ENCODE measurements at places on chromosomes 12 and 14. TPM values are rescaled to one million over a fixed set of nuclear protein-coding genes. Genes with fewer than 3 reads are reported as not detected.
A peak's percentile ranks its signal among the peaks of the same experiment; 100 is the strongest.

IL26 gene
- total RNA-seq, result not detected

KRT85 gene
- total RNA-seq, result not detected

ADSS1 gene
- total RNA-seq, result 1.8 TPM

DYNC1H1 gene
- total RNA-seq, result 274 TPM

KRT82 gene
- not detected for total RNA-seq

CRADD gene
- 10.8 TPM for total RNA-seq

GLT1D1 gene
- not detected for total RNA-seq

ALKBH1 gene
- 12.9 TPM for total RNA-seq

GRCh38 chr12:101186291-101186690, 23.7 kb downstream of the SLC5A8 start:
- no peak for DNase-seq

DNA sequence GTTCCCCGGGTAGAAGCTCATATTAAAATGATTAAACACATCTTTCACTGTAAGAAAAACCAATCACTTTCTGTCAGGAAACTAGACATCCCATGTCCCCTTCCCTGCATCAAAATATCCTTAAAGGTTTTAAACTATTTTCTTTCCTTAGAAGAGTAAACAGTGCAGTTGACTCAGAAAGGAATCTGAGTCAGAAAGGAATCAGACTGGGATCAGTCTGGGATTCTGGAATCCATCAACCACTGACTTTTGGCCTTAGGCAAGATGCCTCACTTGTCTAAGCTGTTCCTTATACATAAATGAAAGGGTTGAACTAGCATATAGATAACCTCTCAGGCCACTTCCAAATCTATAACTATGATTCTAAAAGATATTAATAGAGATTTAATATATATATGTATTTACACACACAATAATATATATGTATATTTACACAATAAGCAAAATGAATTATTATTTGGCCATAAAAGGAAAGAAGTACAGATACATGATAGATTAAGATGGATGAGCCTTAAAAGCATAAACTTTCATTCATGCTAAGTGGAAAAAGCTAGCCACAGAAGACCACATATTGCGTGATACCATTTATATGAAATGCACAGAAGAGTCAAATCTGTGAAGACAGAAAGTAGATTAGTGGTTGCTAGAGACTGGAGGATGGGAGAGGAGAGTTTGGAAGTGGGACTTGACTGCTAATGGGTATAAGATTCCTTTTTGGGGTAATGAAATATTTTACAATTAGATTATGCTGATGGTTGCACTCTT, 114.4 kb downstream of the SLC38A1 start:
- no peak for DNase-seq

DNA sequence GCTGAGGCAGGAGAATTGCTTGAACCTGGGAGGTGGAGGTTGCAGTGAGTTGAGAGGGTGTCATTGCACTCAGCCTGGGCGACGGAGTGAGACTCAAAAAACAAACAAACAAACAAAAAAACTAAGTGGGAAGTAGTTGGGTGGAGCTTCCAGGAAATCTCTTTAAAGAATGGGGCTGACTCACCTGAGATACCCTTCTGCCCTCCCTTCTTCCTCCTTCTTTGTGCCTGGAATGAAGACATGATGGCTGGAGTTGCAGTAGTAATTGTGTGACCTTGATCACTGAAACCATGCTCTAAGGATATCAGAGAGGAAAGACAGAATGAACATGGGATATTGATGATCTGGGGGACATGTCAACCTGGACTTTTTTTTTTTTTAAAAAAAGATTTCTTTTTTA, 87.6 kb upstream of the MED13L start:
- DNase-seq, result no peak

- DNase-seq, result no peak
Observed at GRCh38 chr14:24181371-24182077, 7.1 kb downstream of the IPO4 start.

DNA sequence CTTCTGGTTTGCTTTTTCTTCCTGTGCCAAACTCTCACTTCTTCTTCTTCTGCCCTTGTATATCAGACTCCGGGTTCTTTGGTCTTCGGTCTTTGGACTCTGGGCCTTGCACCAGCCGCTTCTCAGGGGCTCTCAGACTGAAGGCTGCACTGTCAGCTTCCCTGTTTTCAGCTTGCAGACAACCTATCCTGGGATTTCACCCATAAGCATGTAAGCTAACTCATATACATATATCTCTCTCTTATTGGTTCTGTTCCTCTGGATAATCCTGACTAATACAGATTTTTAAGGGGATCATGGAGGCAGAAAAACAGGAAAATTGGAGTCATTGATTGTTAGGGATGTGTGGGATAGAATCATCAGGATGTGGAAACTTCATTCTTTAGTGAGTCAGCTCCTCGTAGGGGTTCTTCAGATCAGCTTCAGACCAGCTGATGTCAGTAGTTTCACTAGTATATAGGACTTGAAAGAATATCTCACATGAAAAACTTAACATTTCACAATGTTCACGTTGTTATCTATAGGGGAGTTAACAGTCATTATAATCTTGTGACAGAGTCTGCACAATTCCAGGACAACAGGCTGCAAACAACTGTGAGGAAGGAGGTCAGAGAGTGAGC, 102.9 kb downstream of the RASSF9 start:
- no peak for DNase-seq

GRCh38 chr14:102314242-102315011, 5.1 kb upstream of the ZNF839 start:
- peak; percentile 88 for DNase-seq

DNA sequence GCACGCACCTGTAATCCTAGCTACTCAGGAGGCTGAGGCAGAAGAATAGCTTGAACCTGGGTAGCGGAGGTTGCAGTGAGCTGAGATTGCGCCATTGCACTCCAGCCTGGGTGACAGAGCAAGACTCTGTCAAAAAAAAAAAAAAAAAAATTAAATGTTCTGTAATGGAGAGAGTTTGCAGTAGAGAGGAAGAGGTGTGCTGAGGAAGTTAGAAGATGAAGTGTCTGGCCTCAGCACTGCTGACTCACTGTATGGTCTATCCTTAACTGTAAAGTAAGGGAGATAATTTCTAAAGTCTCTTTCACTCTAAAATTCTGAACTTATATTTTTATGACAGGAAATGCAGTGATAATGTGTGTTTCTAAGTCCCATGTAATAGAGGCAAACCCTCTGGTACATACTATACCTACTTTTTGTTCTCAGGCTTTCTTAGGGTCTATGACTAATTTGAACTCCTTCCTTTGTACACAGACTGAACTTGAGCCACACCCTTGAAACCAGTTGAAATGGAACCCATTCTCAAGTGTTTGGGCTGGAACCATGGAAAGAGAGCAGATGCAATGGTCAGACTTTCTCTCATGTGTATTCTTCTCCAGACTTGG, 278.1 kb upstream of the FAR2 start:
- DNase-seq, result no peak

- DNase-seq, result peak; percentile 39
Observed at GRCh38 chr12:132660052-132660451, 27.1 kb downstream of the POLE start.

GRCh38 chr12:98401427-98401826, 114.0 kb upstream of the TMPO start:
- no peak for DNase-seq

DNA sequence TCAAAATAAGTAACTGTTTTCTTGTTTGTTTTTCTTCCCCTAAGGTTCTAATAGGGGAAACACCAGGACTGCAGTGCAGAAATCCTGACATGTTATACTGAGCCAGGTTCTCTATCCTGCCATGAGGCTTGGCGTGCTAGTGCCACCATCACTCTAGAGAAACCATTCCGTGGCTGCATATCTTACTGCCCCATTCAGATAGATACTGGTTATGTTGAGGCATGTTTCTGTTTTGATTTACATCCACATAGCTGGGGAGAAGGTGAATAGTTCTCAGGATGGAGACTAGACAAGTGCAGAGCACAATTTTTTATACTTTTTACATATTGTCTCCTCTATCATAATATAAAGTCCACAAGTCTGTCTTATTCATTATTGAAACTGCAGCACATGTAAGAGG, 11.5 kb downstream of the MAGOHB start:
- no peak for DNase-seq

- no peak for DNase-seq
Observed at GRCh38 chr14:89320381-89321000, 96.5 kb downstream of the FOXN3 start.

GRCh38 chr12:124006846-124007713, 34.1 kb downstream of the ZNF664 start:
- no peak for DNase-seq

Measured in activated CD8-positive, alpha-beta T cell treated with anti-CD3 and anti-CD28 coated beads, Interleukin-2, amount 10 ng/mL, durations not matched to agents 7 days and 5 days (primary cell).